ENCODE measurements at places on chromosomes 5 and 9.

GRCh38 chr9:113851873-113852272 lies 24.2 kb upstream of the ZNF618 start:
- DNase-seq = peak; percentile 69

DNA sequence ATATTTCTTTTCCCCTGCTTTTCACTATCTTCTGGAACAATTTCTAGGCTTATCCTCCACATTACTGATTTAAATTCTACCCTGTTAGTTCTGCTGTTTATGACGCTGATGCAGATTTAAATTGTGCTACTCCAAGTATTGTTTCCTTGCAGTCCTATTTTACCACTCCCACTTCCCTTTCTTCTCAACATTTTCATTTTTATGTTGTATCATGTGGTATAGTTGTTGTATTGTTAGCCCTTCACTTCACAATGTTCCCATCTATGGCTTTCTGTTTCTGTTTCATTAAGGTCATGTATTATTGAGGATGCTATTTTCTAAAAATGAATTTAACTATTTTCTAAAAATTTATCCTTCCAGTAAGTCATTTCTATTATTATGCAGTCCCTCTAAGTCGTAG lies 254.4 kb downstream of the NDUFS4 start:
- peak; percentile 16 for DNase-seq

GRCh38 chr5:154758977-154759376 lies 3.8 kb downstream of the LARP1 start:
- DNase-seq = no peak

DNA sequence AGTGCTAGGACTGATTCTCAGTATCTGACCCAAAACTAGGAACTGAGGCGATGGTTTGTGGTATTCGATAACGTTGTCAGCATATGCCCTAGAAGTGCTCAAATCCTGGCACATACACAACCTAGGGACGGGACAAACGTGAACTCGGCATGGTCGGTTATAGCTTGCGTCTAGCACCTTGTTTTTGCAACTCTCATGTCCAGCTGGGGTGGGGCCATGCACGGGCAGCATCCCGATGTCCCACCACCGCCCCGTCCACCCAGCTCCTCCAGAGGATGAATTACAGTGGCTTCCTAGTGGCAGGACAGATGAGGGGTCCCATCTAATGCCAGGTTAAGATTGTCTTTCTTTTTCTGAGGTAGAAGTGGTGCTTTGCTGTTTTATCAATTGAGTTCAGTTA lies 31.6 kb downstream of the PROP1 start:
- DNase-seq = no peak
